ENCODE measurements at places on chromosomes 12 and 14. TPM values are rescaled to one million over a fixed set of nuclear protein-coding genes. Genes with fewer than 3 reads are reported as not detected.

The SOAT2 gene
- total RNA-seq: 0.16 TPM

GRCh38 chr14:99936738-99937474 is 128.3 kb upstream of the EVL start:
- DNase-seq: no peak

DNA sequence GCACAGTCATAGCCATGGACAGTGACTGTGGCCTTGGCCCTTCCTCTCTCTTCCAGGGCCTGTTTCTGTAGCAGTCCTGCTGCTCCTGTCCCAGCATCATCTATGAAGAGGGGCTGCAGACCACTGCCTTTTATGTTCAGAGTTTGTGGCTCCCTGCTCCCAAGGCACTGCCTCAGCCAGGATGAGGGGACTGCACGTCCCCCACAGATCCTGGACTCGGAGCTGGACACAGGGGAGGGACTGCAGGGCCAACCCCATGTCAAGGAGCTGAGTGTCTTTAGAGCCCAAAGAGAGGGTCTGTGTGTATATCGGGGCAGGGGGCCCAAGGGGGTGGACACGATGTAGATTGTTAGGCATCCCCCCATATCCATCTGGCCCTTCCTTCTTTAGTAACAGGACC is 60.6 kb upstream of the DIO3 start:
- no peak for DNase-seq

- no peak for DNase-seq
These were observed 321.0 kb downstream of the ALG10 start for GRCh38 chr12:34343345-34343744.

DNA sequence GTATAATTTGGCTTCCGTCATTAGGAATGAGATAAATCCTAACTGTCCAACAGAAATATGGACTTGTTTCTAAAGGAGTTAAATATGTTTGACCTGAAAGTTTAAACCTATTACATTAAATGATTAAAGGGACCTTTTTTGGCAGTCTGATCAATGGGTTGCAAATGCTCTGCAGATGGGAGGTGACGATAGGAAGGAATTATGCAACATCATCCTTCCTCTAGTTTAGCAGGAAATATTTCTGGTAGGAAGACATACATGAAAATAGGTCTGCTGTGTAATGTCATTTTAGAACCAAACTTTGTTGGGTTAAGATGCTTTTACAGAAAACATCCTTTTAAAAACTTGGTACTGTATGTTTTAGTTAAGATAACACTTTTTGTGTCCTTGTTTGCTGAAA is 2.6 kb downstream of the LRRC10 start:
- DNase-seq: no peak

The HSPB8 gene
- total RNA-seq: 4.5 TPM

DNA sequence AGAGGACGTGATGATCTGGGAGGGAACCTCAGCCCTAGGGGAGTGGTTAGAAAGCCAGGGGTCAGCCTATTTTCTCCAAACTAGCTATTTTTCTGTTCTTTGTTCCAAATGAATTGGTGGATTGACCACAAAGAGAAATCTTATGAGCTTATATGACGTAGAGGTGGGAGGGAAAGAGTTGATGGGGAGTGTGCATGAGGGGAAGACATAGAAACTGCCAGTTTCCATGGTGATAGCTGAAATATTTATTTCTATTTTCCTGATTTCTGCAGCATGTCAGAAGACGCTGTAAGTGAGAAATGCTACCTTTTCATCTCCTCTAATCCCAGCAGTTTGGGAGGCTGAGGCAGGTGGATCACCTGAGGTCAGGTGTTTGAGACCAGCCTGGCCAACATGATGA is 51.4 kb upstream of the CISTR start:
- no peak for DNase-seq

The HOXC12 gene
- not detected for total RNA-seq

- no peak for DNase-seq
These were observed 838.2 kb upstream of the MGAT4C start for GRCh38 chr12:87094356-87094755.

- DNase-seq: peak; percentile 93
These were observed 42.1 kb downstream of the MGST1 start for GRCh38 chr12:16389594-16389993.

DNA sequence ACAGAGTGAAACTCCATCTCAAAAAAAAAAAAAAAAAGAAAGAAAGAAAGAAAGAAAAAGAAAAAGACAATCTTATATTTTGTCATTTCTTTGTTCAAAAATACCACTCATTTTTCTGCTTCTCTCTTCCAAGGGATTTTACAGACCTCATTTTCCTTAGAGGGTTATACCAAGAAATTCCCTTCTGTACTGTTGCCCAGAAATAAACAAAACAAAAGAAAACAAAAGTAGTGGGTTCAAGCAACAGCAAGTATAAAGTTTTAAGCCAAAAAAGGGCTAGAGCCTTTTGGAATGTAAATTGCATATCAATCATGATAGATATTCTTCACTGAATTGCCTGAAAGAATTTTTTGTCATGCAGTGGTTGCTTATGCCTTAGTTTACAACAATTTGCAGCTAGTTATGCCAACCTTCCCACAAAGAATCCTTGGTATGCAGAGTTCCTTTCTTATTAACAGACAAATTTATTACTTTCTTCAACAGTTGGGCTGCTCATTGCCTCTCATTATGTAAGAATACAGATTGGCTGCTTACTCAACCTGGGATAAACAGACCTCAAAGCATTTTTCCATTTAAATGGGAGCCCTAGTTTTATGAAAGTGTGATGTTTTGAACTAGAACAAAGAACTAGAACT is 129.1 kb upstream of the PPFIA2 start:
- DNase-seq: no peak

The PTGER2 gene
- total RNA-seq: 2.8 TPM

- no peak for DNase-seq
These were observed 3.6 kb upstream of the NPAS3 start for GRCh38 chr14:32934881-32935633.

The C12orf56 gene
- 0.26 TPM for total RNA-seq

The CACNA1C gene
- total RNA-seq: 11.0 TPM

DNA sequence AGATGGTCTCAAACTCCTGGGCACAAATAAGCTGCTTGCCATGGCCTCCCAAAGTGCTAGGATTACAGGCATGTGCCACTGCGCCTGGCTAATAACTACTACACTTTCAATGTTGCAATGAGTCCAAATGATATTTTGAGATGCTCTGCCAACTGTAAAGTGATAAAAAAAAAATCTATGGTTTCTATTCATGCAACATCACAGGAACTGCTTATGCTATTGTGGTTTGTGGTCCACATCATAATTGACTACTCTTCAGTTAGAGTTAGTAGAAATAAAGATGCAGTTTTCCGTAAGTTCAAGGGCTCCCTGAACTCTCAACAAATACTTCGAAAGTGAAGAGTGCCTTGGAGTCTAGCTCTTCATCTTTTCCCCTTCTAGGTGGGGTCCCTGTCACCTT is 239.4 kb downstream of the C12orf75 start:
- DNase-seq: no peak

The NELL2 gene
- 1.0 TPM for total RNA-seq

DNA sequence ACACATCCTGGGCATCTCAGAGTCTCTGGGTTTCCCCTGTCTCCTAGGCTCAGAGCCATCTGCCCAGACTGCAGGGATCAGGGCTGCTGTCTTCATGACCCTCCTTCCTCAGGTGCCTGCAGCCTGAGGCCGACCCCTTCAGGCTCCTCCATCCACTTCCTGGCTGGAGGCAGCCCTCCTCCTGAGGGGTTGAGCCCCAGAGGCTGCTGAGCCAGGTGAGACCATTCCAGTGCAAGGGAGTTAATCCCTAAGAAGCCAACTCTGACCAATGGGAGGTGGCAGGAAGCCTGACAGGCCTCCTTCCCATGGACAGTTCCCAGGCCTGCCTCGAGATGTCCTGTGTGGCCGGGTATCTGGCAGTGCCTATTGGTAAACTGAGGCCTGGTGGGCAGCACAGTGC is 8.4 kb upstream of the PPP4R4 start:
- DNase-seq: no peak

GRCh38 chr14:94532447-94532846 is 23.2 kb upstream of the SERPINA12 start:
- DNase-seq: peak; percentile 50

DNA sequence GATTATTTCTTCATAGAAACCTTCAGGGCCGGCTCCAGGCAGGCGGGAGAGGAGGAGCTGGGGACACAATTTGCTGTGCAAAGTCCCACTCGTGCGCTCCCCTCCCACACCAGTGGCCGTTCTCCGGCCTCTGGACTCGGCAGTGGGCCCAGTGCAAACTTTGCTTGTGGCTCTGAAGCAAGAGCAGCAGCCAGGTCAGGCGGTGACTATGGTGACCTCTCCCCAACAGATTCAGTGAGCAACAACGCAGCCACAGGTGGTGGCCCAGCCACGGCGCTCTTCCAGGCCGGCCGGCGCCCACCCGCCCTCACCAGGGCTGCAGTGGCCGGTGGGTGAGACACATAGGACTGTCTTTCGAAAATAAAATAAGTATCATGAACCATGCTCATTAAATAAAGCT is 29.5 kb downstream of the VPS37B start:
- DNase-seq: no peak

DNA sequence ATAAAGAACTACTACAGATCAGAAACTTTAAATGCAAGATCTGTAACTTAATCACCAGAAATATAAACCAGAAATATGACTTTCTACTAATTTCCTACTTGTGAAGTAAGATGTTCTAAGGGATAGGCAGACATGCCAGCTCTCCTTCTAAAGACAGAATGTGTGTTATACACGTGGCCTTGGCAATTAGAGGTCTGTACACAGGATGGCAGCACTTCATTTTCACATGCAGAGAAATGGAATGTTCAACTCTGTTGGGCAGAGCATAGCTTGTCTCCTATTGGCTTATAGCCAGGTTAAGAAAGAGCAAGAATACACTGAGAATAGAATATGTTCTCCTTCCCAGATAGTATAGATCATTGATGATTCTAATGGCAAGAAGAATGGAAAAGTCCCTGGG is 403.8 kb downstream of the DAD1 start:
- DNase-seq: peak; percentile 25

DNA sequence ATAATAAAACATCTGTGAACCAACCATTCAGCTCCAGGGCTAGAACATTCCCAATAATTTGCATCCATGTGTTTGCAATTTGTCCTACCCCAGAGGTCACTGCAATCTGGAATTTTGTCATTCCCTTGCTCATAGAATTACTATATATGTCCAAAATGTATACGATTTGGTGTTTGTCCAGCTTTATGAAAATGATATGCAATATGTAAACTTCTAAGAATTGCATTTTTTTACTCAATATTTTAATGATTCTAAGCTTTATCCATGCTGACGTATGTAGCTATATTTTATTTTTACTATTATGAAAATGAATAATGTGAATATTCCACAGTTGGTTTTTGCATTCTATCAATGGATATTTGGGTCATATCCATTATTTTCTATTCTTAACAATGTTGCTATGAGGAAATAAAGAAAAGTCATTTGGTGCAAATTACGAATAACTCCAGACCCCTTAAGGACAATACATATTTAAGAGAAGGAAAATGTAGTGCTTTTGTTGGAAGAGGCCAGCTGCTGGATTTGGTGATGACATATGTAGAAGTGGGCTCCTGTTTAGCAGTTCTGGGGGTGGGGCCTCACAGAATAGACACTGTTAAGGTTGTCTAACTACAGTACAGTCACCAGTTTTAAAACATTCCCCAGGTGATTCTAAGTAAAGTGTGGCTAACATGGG is 139.4 kb downstream of the SLC38A4 start:
- no peak for DNase-seq

The SMIM41 gene
- total RNA-seq: not detected

The IKZF4 gene
- total RNA-seq: 3.8 TPM

- DNase-seq: no peak
These were observed 23.4 kb upstream of the ZDHHC17 start for GRCh38 chr12:76740501-76740900.

The MYBPC1 gene
- not detected for total RNA-seq

DNA sequence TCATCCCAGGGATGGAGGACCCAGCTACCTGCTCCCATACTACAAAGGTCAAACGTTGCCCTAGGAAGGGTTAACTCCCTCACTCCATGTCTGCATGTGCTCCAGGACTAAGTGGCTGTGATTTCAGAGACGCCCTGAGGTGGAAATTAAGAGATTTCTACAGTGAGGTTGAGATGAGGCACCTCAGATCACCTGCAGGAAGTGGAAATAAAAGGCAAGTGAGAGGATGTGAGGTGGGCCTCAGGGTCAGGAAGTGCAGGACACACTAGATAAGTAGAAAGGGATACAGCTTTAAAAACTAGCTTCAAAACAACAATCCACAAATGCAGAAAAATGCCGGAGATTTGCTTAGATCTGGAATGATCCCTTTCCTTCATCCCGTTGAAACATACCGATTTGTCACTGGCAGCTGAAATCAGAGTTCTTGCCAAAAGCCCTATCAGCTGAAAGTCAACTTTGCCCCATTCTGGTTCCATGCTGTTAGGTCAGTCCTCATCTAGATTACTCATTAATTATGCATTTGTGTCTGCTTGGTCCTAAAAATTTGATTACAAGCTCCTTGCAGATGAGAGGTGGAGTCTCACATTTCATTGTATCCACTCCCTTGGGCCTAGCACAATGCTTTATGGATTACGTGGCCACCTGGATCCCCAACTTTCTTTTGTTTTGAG is 6.6 kb downstream of the PLBD1 start:
- no peak for DNase-seq

The SLC6A12 gene
- not detected for total RNA-seq

DNA sequence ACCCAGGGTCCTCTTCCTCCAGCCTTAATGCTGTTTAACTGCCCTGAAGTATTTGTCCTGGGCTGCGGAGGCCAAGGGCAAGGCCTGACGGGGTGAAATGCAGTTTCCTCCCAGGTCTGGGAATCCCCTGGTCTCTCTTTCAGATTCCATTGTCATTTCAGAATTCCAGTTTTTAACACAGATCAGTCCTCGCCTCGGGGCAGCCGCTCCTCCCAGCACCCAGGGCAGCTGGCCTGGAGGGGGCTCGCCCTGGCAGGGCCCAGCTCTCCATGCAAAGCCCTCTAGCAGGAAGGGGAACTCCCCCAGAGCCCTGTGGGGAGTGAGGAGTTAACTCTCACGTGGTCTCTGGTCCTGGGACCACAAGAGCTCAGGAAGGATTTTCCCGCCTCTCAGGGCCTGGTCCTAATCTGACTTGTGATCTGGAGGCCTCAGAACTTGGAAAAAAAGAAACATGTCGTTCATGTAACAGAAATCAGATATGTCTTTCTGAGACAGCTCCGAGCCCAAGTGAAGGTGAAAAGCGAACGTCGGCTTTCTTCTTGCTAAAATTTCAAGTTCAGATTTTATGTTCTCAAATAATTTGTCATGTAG is 265.6 kb upstream of the SFSWAP start:
- no peak for DNase-seq

The BMAL2 gene
- total RNA-seq: 42.5 TPM

- DNase-seq: no peak
These were observed 519.3 kb downstream of the BCL11B start for GRCh38 chr14:98752660-98753059.

The ADCY4 gene
- 0.83 TPM for total RNA-seq

Data from mammary epithelial cell (primary cell).